ENCODE measurements at places on chromosomes 16 and 17.

GRCh38 chr16:7167626-7168025 is 165.0 kb upstream of the RBFOX1 start:
- DNase-seq, result no peak

DNA sequence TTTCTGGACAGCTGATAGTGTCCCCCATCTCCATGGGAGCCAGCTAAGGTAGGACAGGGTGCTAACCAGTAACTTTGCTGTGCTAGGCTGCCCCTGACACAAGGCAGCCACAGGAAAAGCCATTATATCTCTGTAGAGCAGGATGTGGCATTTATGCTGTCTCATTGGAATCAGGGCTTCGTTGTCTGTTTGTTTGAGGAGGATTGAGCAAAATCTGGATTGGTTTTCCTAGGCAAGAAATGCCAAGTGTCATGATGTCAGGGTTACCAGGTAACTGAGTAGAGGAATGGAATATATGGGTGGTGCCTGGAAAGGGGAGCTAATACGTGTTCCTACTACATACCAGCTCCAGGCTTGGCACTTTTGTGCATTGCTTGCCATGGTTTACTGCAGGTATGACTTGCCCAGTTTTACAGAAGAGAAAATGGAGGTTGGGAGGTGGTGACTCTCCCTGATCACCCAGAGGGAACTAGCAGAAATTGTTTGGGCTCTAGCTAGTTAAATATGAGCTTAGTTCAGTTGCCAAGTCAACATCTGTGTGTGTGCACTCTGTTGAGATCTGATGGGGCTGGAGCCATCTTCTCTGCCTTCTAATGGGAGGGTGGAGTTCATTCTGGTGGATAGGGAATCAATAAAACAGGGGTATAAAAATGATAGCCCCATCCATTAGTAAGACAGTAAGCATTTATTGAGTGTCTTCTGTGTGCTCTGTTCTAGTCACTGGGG is 33.9 kb downstream of the GNAO1 start:
- DNase-seq, result no peak

GRCh38 chr17:73552300-73553048 is 91.8 kb downstream of the SDK2 start:
- no peak for DNase-seq

DNA sequence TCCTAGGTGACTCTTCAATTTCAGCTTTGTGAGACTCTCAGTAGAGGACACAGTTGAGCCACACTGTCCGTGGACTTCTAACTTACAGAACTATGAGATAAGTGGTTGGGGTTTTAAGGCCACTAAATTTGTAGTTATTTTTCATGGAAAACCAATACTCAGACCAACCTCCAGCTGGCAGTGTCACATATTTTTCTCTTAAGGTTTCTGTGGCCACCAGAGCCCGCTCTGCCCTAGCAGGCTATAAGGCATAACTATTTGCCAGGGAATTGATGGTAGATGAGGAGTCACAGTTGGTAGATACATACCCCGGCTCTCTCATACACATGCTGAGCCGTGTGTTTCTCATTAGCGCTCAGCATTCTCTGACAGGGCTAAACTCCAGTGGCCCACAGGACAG is 336.8 kb upstream of the MON1B start:
- no peak for DNase-seq

- no peak for DNase-seq
Observed at GRCh38 chr16:69613378-69614154, 47.8 kb downstream of the NFAT5 start.

DNA sequence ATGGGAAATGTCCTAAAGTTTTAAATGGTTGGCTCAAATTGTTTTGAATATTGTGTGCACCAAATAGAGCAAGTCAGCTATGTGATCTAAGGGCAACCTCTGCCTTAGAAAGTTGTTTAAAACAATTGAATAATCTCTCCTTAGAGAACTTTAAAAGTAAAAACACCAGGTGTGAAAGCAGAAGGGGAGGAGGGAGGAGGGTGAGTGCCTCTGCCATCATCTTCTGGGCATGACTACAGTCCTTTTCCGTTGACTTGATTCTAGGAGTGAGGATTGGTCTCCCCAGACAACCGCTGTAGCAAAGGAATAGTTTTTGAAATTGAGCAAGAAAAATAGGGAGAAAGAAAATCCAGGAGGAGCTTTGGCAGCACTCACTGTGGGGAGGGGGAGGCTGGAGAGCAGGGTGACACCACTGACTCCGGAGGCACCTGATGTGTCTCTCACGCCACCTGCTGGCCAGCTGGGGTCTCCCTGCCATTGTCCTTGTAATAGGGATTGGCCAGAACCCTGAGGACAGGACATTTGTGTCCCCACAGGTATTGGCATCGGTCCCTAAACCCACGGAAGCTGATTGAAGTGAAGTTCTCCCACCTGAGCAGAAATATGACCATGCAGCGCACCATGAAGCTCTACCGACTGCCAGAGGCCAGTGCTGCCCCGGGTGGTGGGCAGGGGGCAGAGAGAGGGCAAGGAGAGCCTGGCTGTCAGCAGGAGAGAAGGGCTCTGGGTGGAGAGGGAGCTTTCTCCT is 33.3 kb downstream of the PLCD3 start:
- DNase-seq, result peak; percentile 66

DNA sequence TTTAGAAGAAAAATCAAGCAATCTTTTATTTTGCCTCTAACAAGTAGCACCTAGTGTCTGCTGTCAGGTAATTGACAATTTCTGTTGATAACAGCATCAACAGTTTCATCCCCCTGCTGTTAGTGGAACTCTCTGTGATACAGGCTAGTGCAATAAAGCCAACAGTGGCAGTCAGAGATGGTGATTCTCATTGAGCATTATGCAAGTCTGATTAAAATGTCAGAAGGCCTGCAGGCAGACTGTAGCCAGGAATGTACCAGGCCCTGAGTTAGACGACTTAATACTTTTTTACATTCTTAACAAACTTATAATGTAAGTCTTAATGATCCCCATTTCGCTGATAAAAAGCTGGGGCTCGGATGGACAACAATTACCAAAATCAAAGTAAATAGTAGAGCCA is 14.6 kb downstream of the CYLD start:
- DNase-seq, result no peak

GRCh38 chr17:40558300-40558889 is 6.9 kb downstream of the CCR7 start:
- DNase-seq, result no peak

GRCh38 chr17:65290616-65291015 is 153.4 kb downstream of the RGS9 start:
- DNase-seq, result no peak

DNA sequence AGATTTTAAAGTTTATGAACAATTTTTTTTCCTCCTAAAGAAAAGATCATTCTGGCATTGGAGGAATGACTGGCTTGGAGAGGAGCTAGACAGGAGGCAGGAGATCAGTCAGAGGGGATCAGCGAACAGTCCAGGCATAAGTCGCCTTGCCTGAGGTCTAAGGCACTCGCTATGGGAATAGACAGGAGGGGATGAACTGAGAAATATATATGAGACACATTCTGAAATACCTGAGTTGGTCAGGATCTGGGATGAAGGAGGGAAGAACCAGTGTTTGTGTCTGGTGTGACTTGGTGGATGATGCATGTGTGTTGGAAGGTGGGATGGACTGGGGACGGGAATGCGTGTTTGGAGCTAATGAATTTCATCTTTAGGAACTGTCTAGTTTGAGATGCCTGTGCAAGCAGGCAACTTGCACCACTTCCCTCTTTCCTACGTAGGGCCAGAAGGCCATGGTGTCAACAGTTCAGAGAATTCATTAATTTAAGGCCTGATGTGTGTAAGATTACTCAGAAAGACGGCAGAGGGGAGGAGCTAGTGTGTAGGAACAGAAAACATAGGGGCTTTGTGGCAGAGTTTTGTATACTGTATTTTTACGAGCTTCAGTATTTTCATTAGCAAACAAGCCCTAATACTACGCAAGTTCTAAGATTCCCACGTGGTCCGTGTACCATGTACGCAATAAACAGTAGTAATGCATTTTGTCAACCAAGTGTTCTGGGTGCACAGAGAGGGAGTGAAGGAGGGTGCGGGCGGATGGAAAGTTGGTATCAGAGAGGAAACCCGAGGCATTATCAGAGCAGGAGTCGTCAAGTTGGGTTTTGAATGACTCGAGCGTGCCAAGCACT is 825 bp downstream of the HEATR6 start:
- DNase-seq, result no peak

GRCh38 chr17:67531291-67531690 is 154.2 kb downstream of the PITPNC1 start:
- no peak for DNase-seq

DNA sequence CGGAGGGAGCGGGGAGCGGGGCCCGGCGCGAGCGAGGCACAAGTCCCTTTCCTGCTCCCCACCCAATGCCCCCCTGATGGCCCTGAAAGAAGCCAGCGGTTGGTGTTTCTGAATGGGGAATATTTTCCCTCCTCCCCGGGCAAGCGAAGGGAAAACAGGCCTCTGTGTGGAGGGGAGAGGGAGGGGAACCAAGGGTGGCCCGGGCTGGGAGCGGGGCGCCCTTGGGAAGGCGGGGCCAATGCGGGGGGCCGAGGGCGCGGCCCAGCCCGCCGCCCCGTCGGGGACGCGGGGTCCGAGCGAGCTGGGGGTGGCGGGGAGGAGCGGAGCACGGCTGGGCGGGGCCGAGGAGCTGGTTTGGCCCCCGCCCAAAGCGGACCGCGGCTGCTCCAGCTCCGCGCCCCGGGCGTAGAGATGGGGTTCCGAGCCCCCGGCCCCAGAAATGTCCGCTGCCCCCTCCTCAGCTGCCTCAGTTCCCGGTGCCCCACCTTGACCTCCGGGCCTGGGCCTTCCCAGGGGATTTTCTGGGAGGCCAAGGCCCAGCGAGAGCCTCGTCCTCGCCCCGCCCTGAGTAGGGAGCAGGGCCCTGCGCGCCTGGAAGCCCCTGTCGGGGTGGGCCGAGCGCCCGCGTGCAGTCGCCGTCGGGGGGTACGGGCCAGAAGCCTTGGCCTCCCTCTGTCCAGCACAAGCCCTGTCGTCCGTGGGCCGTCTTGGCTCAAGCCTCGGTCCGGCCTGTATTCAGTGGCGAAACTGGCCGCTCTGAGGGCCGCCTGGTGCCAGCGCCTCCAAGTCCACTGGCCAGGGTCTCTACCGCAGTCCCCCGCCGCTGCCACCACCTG is 3.9 kb upstream of the HEXIM1 start:
- DNase-seq, result peak; percentile 42
